ENCODE measurements at places on chromosomes 3 and 15. TPM values are rescaled to one million over a fixed set of nuclear protein-coding genes. Genes with fewer than 3 reads are reported as not detected.

The GRAMD1C gene
- total RNA-seq, result 0.59 TPM

The TBC1D23 gene
- 15.1 TPM for total RNA-seq

The NUDT16 gene
- total RNA-seq, result 6.5 TPM

The ACVR2B gene
- 2.2 TPM for total RNA-seq

The GAP43 gene
- not detected for total RNA-seq

The PLEKHO2 gene
- 6.1 TPM for total RNA-seq

The FGF7 gene
- total RNA-seq, result not detected

The PP2D1 gene
- not detected for total RNA-seq

The SEMA3B gene
- total RNA-seq, result 9.3 TPM

The CPNE4 gene
- 5.0 TPM for total RNA-seq

The SLC22A14 gene
- not detected for total RNA-seq

The ZNF385D gene
- not detected for total RNA-seq

The RETNLB gene
- not detected for total RNA-seq

The EFCC1 gene
- total RNA-seq, result 0.06 TPM

The CHRM5 gene
- 0.01 TPM for total RNA-seq

The ACAA1 gene
- total RNA-seq, result 48.9 TPM
